ENCODE measurements at places on chromosomes 6 and 20.

DNA sequence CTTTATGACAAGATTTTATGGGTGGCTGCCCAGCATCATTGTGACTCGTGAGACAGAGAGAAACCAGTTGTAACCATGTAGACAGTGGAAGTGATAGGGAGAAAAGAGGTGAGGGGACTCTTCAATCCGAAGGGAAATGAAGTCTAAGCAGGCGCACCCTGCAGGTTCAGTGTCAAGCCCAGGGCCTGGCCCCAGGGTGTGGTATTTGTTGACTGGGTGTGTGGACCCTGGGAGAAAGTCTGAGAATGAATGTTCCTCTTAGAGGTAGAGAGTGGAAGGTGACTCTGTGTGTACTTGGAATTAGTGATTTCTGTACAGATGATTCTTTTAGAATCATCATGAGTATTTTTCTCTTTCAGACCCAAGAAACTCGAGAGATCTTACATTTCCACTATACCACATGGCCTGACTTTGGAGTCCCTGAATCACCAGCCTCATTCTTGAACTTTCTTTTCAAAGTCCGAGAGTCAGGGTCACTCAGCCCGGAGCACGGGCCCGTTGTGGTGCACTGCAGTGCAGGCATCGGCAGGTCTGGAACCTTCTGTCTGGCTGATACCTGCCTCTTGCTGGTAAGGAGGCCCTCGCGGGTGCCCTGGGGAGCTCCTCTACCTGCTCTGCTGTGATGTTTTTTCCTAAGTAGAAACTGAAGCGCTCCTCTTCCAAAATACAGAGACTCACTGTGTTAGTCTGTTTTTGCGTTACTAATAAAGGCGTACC lies 68.0 kb downstream of the PTPN1 start:
- no peak for DNase-seq

- DNase-seq = no peak
These were observed 44.0 kb downstream of the SMPDL3A start for GRCh38 chr6:122833021-122833491.

- no peak for DNase-seq
These were observed 7.5 kb downstream of the BPI start for GRCh38 chr20:38311491-38311890.

DNA sequence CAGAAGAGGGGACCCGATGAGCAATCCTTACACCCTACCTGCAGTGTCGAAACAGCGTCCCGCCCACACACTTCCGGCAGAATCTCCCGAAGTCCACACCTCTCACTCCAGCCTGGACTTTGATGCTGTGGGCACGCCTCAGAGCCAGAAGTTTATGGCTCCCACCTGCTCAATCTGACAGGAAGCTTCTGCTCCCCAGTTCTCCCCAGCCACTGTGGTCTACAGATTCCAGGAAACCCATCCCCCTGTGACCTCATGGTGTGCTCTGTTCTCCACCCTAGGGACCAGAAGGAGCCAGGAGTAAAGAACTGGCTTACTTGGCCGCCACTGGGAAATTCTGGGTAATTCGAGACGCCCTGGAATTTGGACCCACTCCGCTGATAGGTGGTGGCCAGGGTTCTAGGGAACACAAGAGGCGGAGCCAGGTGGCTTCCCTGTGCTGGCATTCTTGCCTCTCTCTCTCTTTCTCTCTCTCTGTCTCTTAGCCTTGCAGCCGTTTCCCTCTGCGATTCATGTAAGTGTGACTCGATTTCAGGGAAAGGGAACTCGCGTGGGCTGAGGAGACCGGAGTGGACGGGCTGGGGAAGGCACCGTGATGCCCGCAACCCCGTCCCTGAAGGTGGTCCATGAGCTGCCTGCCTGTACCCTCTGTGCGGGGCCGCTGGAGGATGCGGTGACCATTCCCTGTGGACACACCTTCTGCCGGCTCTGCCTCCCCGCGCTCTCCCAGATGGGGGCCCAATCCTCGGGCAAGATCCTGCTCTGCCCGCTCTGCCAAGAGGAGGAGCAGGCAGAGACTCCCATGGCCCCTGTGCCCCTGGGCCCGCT lies at the start of gene TRIM15:
TSS of gene TRIM15 (plus strand) at position 457 of the 828 bp plus-strand sequence. CDS start at position 596, 139 bp downstream.
- no peak for DNase-seq

DNA sequence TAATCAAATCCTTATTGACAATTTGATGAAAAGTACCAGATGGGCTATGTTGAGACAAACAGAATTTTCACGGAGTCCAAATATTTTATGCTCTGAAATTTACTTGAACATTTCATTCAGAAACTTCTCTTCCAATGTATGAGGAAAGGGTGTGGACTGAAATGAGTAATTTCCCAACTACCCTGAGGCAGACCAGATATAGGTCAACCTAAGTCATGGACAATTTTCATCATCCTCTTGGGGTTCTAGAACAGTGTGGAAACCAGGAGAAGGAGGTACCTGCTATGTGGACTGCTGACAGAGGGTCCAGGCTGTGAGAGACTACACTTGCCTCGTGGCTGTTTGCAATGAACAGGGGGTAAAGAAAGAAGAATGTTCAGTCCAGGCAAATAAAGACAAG lies 323.0 kb downstream of the ESR1 start:
- no peak for DNase-seq

DNA sequence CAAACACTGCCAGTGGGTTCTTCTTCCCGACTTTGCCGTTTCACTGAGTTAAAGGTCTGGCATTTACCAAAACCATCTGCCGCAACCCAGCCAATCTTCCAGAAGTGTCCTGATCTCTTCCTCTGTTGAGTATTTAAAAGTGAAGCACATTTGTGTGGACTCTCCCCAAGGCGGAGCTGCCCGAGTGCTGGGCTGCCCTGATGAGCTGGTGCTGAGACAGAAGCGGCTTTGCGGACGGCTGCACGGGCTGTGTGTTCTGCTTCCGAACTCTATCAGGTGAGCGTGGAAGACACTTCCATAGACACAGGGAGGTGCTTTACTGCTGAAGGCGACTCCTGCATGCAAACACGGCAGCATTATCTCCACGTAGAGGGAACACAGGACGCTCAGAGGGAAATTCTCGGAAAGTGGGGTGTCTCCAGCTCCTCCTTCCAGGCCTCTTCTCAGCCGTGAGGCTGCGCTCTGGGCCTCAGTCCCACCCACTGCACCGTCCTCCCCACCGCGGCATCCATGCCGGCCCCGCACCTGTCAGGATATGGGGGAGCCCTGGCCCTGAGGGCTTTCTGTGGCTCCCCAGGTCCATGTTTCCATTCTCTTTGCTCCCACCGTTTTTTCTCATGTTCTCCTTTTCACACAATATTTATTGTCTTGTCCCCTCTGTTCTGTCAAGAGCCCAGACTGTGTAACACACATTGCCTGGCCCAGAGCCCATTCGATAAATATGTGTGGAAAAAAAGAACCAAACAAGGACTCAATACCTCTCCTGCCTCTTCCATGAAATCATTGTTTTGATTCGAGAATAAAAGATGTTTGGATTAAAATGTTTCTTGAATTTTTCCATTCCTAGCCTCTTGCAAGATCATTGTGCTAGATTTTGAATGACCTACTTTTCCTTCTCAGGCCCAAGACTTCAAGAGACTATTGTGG lies 205.1 kb downstream of the DLL1 start:
- DNase-seq = no peak

GRCh38 chr6:15349379-15349778 lies 103.5 kb downstream of the JARID2 start:
- DNase-seq = no peak

GRCh38 chr20:20363799-20364592 lies 3.9 kb upstream of the INSM1 start:
- DNase-seq = no peak

- DNase-seq = no peak
These were observed 298.4 kb upstream of the MOCS1 start for GRCh38 chr6:40232698-40233097.

DNA sequence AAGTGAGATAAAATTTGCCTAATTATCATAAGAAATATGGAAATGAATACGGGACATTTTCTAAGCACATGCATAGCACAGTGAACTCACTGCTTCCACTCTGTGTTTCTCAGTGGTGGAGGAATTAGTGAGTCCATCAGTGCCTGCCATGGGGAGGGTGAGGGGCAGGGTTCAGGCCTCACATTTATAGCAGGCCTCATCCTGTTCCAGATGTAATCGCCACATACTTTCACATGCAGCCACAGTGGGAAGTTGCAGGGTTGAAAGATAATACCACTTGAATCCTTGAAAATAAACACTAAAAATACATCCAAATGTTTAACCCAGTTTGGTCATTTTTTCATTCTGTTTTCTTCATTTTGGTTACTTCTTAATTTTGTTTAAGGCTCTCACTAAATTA lies 29.9 kb upstream of the ANKEF1 start:
- no peak for DNase-seq

DNA sequence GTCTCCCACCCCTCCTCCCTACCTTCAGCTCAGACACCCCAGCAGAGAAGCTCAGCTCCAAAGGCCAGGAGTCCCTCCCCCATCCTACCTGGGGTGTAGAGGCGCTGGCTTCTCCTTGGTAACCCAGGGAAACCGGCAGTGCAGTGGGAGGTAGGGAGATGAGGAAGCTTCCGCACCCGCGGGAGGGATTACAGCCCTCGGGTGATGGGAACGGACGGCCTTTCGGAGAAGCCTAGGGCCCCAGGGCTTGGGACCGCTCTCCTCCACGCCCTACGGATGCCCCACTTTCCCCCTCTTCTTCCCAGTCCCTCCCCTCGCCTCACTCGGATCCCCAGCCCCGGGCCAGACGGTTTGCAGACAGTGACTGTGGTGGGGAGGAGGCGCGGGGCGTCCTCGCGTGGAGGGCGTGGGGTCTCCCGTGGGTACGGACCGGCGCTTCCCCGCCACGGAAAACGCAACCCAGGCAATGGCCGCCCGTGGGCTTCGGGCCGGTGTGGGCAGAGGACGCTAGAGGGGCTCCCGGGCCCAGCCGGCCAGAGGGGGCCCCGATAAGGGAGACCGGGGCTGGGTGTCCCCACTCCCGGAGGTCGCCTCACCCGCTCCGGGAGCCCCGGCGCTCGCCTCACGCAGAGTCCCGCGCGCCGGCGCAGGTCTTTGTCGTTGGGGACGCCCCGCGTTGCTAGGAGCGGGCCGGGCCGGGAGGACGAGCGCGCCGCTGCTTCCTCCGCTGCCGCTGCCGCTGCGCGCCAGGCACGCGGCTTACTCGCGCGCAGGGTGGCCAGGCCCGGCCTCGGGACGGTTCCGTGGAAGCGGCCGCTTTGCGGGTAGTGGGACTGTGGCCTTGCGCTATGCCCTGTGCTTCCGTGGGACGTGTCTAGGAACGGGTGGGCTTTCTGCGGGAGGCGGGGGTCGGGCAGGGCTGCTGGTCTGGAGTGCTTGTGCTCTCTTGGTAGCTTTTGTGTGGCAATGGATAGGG lies 15.8 kb downstream of the AARS2 start:
- DNase-seq = no peak

DNA sequence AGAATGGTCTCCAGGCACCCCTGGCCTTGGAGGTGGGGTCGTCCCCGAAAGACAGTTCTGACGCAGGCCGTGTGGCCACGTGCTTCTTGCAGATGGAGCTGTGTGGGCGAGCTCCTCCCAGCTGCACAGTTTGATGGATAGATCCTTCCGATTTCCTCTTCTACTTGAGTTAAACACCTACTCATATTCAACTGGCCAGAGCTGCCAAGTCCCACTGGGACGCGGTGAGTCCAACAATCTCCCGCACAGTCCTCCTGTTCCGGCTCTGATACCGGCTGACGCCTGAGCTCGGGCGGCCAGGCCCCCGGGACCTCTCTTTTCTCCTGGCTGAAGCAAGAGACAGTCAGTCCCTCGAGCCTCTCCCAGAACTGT lies 57.9 kb upstream of the DACT2 start:
- DNase-seq = no peak

DNA sequence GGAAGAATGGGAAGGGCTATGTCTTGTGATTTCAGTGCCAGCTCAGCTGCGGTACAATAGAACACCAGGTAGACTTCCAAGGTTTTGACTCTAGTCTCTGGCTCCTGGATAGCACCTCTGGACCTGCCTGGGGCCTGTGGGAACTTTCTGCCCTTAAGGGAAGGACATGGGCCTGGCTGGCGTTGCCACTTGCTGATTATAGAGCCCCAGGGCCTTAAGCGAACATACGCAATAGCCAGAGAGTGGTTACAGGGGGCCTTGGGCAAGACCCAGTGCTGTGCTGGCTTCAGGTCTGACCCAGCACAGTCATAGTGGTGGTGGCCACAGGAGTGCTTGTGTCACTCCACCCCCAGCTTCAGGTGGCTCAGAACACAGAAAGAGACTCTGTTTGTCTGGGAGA lies 131.1 kb upstream of the COL21A1 start:
- no peak for DNase-seq

- DNase-seq = no peak
These were observed 77.1 kb upstream of the FRMD1 start for GRCh38 chr6:168155821-168156741.

DNA sequence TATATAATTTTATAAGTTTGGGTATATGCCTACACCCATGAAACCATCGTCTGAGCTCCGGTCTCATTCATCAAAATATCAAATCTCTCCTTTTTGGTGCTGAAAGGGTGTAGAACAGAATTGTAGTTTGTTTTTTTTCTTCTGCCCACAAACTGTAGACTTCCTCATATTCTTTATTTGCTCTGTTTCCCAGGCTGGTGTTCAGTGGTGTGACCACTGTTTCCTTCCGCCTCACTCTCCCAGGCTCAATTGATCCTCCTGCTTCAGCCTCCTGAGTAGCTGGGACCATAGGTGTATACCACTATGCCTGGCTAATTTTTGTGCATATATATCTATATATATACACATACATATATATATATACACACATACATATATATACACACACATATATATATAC lies 139.6 kb upstream of the HCRTR2 start:
- no peak for DNase-seq

DNA sequence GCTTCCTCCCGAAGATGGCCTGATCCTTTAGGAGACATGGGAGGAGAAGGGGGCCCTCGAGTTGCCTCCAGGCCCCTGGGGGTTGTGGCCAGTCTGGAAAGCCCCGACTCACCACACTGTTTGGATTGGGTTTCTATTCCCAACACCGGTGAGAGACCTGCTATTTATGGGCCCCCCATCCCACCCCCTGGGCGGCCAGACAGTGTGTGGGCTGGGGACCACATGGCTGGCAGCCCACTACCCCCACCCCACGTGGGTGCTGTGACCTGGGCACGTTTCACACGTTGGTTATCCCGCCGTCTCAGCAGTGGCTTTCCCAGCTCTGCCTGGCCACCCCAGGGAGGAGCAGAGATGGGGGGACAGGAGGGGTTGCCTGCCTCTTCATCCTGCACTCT lies 116.1 kb downstream of the VEGFA start:
- DNase-seq = no peak

DNA sequence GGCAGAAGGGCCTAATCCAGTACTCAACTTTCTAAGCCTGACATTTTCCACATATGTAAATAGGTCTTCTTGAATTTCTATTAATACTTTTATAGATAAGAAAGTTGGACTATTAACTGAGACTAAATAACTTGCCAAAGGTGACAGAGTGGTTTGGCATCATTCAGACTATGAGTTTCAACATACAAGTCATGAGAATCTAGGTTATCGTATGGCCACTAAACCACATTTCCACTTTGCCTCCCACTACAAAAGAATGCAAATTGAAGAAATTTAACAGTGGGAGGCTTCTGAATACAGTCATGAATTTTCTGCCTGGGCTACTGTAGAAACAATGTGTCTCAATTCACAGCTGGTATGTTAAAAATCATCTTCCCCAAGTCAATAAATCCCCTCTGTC lies 531.0 kb upstream of the AGPAT4 start:
- no peak for DNase-seq

- no peak for DNase-seq
These were observed 33.2 kb upstream of the ADGRF5 start for GRCh38 chr6:46954837-46955451.

- no peak for DNase-seq
These were observed 560.3 kb downstream of the BMP2 start for GRCh38 chr20:7327810-7328209.

Measured in skin of body (tissue), 3 donors.